GM23248 (cell line): ENCODE measurements at places on chromosomes 12 and 14. TPM values are rescaled to one million over a fixed set of nuclear protein-coding genes. Genes with fewer than 3 reads are reported as not detected.

DNA sequence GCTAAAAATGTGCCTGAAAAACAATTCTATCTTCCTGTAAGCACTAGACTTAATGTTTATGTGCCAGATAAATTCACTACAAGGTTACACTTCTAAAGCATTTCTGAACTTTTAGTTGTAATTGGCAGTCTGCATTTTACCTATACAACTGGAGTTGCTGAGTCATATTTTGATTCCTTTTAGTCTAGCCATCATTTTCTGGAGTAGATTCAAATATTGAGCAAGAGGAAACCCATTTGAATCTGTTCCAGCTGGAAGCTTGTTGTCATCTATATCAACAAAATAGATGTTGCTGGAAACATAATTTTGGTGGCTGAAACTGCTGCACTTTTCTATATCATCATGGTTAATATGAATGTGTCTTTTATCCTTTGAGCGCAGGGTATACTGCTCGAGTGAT is 122.2 kb upstream of the CCDC175 start:
- DNase-seq: no peak
- H3K4me3 ChIP-seq: no peak overlapping the region
- no peak overlapping the region for H3K27ac ChIP-seq
- no peaks in the 10 kb centered on the region for H3K4me1 ChIP-seq

DNA sequence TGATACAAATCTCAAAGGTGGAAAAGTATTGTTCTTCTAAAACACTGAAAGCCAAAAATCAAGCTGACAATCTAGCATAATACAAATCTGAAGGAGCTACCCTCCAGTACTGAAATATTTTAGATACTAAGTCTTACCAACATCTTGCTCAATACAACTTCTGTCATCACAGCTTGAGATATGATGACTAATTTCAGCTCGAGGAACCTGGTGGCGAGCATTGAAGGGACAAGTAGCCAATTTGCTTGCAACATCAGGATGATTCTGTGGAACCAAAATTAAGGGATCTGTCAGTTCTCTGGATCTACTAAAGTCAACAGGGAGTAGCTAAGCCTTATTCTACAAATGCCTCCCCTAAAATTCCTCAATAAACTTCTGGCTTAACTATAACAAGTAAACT is 10.4 kb downstream of the GTSF1 start:
- peak; percentile 92 for DNase-seq
- no peak overlapping the region for H3K27ac ChIP-seq
- H3K4me3 ChIP-seq: no peak overlapping the region
- peaks cover 9% of the 10 kb centered on the region for H3K4me1 ChIP-seq
- no peaks in the 10 kb centered on the region for H3K36me3 ChIP-seq

DNA sequence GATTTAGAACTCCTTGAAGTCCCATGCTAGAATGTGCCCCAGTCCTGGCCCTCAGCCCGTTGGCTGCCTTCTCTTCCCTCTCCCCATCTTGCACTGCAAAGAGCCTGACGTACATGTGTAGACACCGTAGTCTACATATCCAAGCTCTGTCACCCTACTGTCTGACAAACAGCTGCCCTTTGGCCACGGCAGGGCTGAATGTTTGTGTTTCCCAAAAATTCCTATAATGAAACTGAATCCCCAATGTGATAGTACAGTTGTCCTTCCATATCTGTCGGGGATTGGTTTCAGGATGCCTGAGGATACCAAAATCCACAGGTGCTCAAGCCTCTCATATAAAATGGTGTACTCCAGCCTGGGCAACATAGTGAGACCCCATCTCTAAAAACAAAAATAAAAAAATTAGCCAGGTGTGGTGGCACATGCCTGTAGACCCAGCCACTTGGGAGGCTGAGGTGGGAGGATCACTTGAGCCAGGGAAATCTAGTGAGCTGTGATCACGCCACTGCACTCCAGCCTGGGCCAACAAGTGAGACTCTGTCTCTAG is 12.3 kb upstream of the TFCP2 start:
- H3K27me3 ChIP-seq: no peaks in the 10 kb centered on the region
- no peaks in the 10 kb centered on the region for H3K36me3 ChIP-seq
- H3K27ac ChIP-seq: no peak overlapping the region
- H3K4me3 ChIP-seq: no peak overlapping the region

- H3K27me3 ChIP-seq: no peaks in the 10 kb centered on the region
- H3K4me3 ChIP-seq: no peak overlapping the region
- DNase-seq: no peak
- no peaks in the 10 kb centered on the region; the same call in 1 of the 2 replicates for H3K4me1 ChIP-seq
Measured at GRCh38 chr12:51702587-51702986, 111.6 kb downstream of the SCN8A start.

GRCh38 chr12:112087055-112087850 is 21.3 kb downstream of the NAA25 start:
- no peak overlapping the region for H3K4me3 ChIP-seq
- peak; percentile 41 for DNase-seq
- H3K27me3 ChIP-seq: no peaks in the 10 kb centered on the region
- H3K4me1 ChIP-seq: peaks cover 13% of the 10 kb centered on the region
- no peak overlapping the region for H3K27ac ChIP-seq

GRCh38 chr12:96061864-96062453 is 26.6 kb upstream of the LTA4H start:
- no peak overlapping the region for H3K27ac ChIP-seq
- no peaks in the 10 kb centered on the region for H3K4me1 ChIP-seq
- no peaks in the 10 kb centered on the region for H3K36me3 ChIP-seq
- no peaks in the 10 kb centered on the region for H3K27me3 ChIP-seq

DNA sequence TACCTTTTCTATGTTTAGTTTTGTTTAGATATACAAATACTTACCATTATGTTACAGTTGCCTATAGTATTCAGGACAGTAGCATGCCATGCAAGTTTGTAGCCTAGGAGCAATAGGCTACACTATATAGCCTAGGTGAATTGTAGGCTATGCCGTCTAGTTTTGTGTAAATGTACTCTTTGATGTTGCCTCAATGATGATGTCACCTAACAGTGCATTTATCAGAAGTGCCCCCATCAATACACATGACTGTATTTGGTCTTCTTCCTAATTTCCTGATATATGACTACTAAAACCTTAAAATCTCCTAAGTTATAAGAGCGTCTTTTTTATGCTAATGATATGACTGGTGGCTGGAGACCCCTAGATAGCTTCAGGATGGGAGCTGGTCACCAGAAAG is 394.4 kb upstream of the STXBP6 start:
- H3K36me3 ChIP-seq: no peaks in the 10 kb centered on the region
- no peak overlapping the region for H3K4me3 ChIP-seq
- H3K4me1 ChIP-seq: no peaks in the 10 kb centered on the region
- DNase-seq: no peak
- no peak overlapping the region for H3K27ac ChIP-seq

DNA sequence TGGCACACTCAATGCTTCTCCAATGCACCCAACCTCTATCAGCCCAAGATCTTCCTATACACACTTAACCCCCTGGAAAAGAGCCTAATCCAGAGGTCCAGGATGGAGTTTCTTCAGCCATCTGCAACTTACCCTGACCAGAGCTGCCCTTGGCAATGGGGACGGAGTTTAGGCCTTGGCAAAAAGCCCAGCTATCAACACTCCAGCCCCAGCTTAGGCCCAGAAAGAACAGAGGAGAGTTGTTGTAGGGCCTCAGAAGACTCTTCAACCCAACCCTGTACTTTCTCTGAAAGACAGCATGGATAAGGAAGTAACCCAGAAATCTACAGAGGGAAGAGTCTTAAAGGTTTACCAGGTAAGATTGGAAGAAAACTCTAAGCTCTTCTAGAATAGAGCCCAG is 219.3 kb upstream of the PELI2 start:
- H3K4me1 ChIP-seq: no peaks in the 10 kb centered on the region
- H3K36me3 ChIP-seq: no peaks in the 10 kb centered on the region
- no peak overlapping the region for H3K27ac ChIP-seq
- DNase-seq: no peak
- H3K27me3 ChIP-seq: no peaks in the 10 kb centered on the region

DNA sequence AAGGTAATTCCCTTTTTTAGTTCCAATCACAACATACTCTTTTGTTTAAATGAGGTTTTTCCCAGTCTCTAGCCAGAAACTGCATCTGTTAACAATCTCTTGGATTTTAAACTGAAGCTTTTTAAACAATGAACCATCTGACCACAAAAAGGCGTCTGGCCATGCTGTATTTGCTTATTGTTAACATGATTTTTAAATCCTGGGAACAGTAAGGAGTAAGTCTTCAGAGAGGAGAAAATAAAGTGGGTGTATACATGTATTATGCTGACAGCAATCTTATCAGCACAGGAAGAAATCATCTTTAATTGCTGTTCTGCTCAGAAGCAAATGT is 106.2 kb downstream of the DAAM1 start:
- peak; percentile 79 for DNase-seq
- H3K27me3 ChIP-seq: no peaks in the 10 kb centered on the region
- H3K36me3 ChIP-seq: 0 out of 2 replicates have a peak, but pooled peaks cover 12% of the 10 kb centered on the region
- H3K4me3 ChIP-seq: no peak overlapping the region
- peaks cover 25% of the 10 kb centered on the region for H3K4me1 ChIP-seq

DNA sequence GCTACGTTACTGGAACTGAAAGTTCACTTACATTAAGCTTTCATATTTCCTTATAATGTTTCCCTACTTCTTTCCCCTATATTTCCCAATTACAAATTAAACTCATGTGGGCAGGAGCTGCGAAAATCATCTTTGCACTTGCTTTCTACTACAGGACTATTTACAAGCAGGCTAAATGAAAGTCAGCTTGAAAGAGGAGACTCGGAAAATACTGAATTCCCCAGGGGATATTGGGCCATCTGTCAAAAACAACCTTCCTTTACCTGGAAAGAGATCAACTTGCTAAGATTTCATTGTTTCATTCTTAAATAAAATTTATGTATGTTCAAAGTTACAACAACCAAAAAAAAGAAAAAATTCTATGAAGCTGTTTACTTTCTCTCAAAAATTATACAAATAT is 92.8 kb upstream of the BBS10 start:
- H3K4me3 ChIP-seq: no peak overlapping the region
- peaks cover 27% of the 10 kb centered on the region for H3K4me1 ChIP-seq
- H3K36me3 ChIP-seq: no peaks in the 10 kb centered on the region
- no peaks in the 10 kb centered on the region for H3K27me3 ChIP-seq
- no peak overlapping the region for H3K27ac ChIP-seq
- no peak for DNase-seq

The TXNRD1 gene
- total RNA-seq: 464 and 477 TPM in 2 replicates

DNA sequence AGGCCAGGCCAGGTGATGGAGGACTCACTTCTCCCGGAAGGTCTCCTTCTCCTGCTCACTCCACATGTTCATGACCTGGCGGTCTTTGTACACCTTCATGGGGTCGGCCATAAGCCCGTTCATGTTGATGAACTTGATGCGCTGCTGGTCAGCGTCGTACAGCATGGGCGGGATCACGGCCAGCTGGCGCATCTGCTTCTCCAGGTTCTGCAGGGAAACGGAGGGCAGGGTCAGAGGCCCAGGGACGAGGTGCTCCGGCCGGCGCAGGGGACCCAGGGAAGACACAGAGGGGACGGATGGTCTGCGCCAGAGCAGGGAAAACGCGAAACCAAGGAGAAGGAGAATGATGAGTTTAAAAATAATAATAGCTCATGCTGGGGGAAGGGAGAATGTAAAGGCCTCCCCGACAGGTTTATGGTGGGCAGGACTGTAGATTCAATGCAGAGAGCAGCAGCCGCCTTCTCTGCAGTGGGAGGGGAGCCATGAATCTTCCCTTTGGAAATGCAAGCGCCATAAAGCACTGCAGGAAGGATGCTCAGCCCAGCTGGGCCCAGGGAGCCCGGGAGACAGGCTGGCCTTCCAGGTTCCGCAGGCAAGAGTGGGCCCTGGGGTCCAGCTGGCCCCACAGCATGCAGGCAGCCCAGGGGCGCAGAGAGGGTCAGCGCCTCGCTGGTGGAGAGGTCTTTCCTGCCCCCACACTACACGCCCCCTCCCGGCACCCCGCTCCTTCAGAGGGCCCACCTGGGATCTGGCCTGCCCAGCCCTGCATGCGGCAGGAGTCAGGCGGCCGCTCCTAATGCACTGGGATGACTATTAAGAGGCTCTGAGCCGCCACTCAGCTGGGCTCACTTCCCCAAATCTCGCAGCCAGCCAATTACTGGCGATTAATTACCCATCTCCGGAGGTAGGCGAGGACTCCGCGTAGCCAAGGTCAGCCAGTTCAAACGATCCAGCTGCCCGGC is 132.0 kb downstream of the RFLNA start:
- DNase-seq: no peak
- H3K4me1 ChIP-seq: peaks cover 37% of the 10 kb centered on the region
- no peak overlapping the region; the same call in 1 of the 2 replicates for H3K27ac ChIP-seq
- H3K27me3 ChIP-seq: no peaks in the 10 kb centered on the region
- H3K36me3 ChIP-seq: no peaks in the 10 kb centered on the region; the same call in 1 of the 2 replicates

The CCDC197 gene
- not detected in 2 replicates for total RNA-seq

DNA sequence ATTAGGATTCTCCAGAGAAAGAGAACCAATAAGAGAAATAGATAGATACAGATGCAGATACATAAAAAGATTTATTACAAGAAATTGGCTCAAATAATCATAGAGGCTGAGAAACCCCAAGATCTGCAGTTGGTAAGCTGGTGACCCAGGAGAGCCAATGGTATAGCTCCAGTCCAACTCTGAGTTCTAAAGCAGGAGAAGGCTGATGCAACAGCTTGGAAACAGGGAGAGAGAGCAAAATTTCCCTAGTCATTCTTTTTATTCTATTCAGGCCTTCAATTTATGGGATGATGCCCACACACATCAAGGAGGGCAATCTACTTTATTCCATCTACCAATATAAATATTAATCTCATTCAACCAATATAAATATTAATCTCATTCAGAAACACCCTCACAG is 218.2 kb downstream of the PRKD1 start:
- H3K36me3 ChIP-seq: peaks cover 10% of the 10 kb centered on the region; the same call in 1 of the 2 replicates
- H3K4me3 ChIP-seq: no peak overlapping the region
- no peaks in the 10 kb centered on the region for H3K4me1 ChIP-seq
- DNase-seq: peak; percentile 38
- H3K27me3 ChIP-seq: no peaks in the 10 kb centered on the region
- H3K27ac ChIP-seq: no peak overlapping the region

GRCh38 chr14:49879646-49880204 is 13.2 kb upstream of the ARF6 start:
- peak; percentile 77 for DNase-seq
- no peak overlapping the region for H3K27ac ChIP-seq
- no peak overlapping the region for H3K4me3 ChIP-seq
- H3K4me1 ChIP-seq: peaks cover 6% of the 10 kb centered on the region; the same call in 1 of the 2 replicates

DNA sequence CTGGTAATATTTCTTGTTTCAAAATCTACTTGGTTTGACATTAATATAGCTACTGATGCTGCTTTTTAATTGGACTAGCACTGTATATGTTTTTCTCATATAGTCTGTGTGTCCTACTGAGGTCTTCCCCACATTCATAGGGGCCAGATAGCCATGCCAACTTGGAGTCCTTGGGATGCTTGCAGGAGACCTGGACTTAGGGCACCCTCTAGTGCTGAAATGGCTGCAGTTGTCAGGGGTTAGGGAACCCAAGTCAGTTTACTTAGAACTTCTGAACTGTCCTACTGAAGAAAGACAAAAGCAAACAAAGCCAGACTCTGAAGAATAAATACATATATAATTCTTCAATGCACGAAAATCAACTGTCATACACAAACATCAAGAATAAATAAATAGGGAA is 279.9 kb upstream of the SYT1 start:
- H3K4me3 ChIP-seq: no peak overlapping the region
- DNase-seq: peak; percentile 13
- no peaks in the 10 kb centered on the region for H3K36me3 ChIP-seq

The SLCO1B1 gene
- not detected in 2 replicates for total RNA-seq

GRCh38 chr14:104084251-104085002 is 1.1 kb upstream of the ASPG start:
- H3K4me1 ChIP-seq: no peaks in the 10 kb centered on the region
- no peak overlapping the region for H3K4me3 ChIP-seq
